ENCODE measurements at places on chromosomes 4 and X.

DNA sequence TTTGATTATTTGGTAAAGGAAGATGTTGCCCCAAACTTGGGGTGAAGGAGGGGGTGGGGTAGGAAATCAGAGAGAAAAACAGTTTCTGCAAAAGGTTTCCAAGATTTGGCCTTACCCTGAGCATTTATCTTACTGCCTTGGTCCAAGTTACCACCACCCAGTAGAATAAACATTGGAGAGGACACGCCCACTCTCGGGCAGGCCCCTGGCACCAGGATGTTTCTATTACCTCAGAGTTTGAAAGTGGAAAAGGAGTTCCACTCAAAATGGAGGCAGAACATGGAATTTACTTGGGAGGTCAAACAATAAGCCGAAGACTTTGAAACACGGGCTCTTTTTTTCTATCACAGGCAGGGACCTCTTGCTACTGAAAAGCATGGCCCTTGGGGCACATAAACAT, 113.7 kb downstream of the CHRNA9 start:
- no peak for DNase-seq

GRCh38 chrX:11758400-11759171, 549 bp downstream of the MSL3 start:
- DNase-seq, result peak; percentile 92

DNA sequence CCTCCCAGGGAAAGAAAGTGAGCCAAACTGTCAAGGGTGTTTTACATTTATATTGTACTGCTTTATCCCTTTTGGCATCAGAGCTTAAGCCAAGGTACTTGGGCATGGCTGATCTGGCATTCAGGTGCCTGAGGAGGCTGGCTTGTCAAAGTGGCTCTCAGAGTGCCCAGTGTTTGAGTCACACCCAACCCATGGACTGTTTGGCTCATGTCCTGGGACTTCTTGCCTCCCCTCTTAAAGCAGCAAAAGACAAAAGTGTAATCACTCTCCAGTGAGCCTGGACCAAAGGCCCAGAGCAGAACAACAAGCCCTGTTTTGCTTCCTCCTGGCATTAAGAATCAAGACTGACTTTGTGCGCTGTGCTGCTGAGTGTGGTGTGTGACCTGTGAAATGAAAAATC, 311.7 kb upstream of the TAPT1 start:
- no peak for DNase-seq

GRCh38 chr4:186765673-186766546, 42.3 kb upstream of the FAT1 start:
- no peak for DNase-seq

DNA sequence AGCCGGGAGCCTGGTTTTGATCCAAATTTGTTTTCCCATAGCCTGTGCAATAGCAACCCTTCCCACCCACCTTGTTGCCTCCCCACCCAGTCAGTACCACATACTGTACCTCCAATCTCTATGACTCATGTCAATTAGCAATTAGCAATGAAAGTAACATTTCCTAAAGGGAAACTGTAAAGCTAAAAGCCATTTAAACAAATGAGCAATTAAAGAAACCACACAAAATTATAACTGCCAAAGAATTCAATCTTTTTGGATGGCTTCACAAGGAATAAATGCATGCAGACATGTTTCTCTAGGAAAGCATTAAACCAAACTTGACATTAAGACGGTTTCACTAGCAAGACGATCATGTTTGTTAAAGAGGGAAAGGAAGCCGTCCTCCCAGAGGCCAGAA, 169.0 kb upstream of the MAP3K15 start:
- no peak for DNase-seq

DNA sequence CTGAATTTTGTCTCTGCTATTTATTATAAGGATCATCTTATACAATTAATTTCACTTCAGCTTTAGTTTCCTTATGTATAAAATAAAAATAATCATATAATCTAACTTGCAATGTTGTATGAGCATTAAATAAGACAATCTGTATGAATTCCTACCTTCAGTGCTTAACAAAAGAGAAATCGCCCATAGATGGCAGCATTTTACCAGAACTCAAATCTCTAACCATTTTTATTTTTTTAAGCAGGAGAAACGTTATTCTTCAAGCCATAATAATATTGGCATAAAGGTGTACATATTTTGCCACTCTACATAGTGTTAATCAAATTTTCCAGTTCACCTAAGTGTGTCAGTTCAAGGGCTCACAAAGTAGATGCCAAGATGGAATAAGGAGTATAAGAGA, 78.8 kb downstream of the TMEM47 start:
- DNase-seq, result no peak

GRCh38 chr4:168815379-168816345, 194.4 kb downstream of the CBR4 start:
- DNase-seq, result no peak

GRCh38 chr4:156838761-156839160, 132.8 kb downstream of the PDGFC start:
- no peak for DNase-seq

DNA sequence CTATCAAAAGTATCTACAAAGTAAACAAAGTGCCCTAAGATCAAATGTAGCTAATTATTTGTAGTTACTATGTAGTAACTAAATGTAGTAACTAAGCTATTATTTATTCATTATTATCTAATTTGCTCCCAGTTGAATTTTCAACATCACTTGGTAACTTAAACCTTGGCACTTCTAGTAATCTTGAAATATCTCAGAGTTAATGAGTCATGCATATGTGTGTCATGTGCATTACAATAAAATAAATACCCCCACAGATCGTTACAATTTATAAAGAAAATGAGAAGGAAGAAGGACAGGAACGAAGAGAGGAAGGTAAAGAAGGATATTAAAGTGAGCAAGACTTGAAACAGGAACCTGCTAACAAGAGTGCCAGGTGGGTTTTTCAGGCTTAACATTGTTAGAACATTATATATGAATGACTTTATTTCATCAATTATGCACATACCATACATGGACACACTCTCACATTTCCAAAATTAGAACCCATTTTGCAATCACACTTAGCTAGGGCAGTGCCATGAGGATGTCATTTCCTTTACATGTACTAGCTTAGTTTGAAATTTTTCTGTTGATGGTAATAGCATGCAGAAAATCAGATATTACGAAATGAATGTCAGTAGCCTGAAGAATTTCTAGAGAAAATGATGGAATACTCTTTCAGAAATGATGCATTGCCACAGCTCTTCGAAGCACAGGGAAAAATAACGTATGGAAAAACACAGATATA, 1670.4 kb upstream of the AGA start:
- no peak for DNase-seq

DNA sequence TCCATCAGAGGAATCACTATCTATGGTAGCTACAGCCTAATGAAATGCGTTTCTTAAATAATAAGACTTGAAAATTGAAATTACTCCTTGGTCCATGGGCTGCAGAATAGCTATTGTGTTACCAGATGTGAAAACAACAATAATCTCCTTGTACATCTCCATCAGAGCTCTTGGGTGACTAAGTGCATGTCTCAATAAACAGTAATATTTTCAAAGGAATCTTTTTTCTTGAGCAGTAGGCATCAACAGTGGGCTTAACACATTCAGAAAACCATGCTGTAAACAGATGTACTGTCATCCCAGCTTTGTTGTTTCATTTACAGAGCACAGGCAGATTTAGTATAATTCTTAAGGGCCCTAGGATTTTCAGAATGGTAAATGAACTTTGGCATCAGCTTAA, 67.3 kb downstream of the GLUD2 start:
- DNase-seq, result no peak

DNA sequence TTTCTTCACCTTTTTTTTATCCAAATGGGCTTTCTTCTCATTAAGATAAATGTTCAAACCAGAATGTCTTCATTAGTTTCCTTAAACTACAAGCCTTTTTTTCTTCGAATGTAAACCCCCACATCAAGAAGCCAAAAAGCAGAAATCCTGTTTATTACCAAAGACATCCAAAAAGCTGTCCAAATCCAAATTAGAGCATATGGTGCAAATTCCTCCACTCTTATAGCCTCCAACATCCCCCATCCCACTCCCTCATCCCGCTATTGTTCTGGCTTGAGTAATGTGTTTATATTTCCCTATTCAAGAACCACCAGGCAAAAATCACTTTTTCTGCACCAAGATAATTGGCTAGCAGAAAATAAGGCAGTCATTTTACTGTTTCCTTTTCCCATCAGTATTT, 315.1 kb upstream of the ADGRL3 start:
- DNase-seq, result no peak

- DNase-seq, result no peak
These were observed 412.1 kb upstream of the GRIA3 start for GRCh38 chrX:122771933-122772332.

- DNase-seq, result no peak
These were observed 181.4 kb upstream of the NEIL3 start for GRCh38 chr4:177128306-177128705.

DNA sequence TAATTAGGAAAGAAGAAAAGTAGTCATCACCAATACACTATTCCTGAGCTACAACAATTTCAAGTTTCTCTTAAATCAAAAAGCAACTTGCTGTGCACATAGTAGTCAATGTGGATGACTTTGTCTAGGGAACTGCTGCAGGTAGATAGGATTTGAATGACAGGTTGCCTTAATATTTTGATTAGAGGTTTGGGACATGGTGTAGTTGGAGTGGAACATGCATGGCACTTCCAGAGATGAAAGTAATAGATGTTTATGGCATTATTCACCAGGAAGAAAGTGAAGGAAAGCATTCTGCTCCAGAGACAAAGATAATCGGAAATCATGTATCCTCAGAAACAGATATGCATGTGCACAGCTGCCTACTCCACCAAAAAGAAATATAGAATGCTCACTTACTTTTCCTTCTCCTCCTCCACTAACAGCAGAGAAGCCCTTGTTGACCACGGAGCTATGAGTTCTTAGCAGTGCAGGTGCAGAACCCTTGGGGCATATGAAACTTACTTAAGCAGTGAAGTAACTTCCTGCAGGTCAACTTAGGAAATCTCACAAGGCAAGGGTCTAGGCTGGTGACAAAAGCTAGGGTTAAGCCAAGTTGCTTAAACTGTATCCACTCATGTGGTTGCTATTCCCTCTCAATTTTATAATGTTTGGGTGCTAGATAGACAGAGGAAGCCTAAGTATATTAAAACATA, 390.8 kb downstream of the HNRNPD start:
- DNase-seq, result no peak

- no peak for DNase-seq
These were observed 135.0 kb upstream of the SCML1 start for GRCh38 chrX:17602245-17602644.

GRCh38 chrX:21840193-21840545, 752 bp downstream of the MBTPS2 start:
- DNase-seq, result no peak

- no peak for DNase-seq
These were observed 4.7 kb downstream of the SLIT2 start for GRCh38 chr4:20256381-20256881.

- DNase-seq, result no peak
These were observed 512 bp upstream of the ANTXR2 start for GRCh38 chr4:80073473-80074008.

GRCh38 chrX:102345916-102346315, 93.9 kb downstream of the NXF2B start:
- peak; percentile 85 for DNase-seq

GRCh38 chr4:178811356-178811755, 1369.1 kb upstream of the AGA start:
- DNase-seq, result no peak

- no peak for DNase-seq
These were observed 88.1 kb upstream of the PLAC1 start for GRCh38 chrX:134746410-134746785.

DNA sequence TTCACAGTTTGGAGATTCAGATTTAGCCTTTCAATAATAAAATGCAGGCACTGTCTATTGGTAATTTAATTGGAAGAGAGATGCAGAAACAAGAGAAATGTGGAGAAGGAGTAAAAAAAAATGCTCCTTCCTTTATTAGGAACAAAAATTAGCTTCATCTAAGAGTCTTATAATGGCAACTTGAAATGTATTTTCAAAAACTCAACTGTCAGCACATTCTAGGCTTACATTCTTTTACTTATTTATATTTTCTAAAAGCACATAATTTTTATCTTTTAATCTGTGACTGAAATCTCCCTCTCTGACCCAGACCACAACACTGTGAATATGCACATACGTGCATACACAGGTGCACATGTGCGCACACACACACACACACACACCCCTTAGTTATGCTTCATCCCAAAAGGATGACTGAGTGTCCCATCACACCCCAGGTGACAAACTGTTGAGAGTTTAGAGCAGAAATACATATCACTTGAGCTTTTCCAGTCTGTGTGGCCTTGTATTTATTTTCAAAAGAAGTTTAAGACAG, 29.7 kb downstream of the NR3C2 start:
- no peak for DNase-seq

GRCh38 chr4:94634271-94634670, 123.5 kb upstream of the BMPR1B start:
- DNase-seq, result no peak

- peak; percentile 76 for DNase-seq
These were observed 29.2 kb downstream of the HTT-AS start for GRCh38 chr4:3044870-3045819.

DNA sequence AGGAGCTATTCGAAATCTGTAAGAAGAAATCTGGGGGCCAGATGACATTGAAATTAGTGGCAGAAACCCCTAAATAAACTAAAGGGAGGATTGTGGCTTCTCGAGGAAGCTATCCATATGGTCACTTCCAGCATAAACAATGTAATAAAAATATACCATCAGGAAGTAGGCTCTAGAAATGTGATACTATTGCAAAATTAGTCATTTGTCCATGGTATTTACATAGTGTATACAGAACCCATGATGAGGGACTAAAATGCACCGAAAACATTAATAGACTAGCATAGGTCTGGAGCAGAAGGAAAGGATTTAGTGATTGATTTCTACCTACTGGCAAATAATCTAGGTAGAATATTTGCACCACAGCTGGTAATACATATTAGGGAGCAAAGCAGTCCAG, 1344.0 kb downstream of the FSTL5 start:
- no peak for DNase-seq

- no peak for DNase-seq
These were observed 224.4 kb downstream of the LDB2 start for GRCh38 chr4:16674082-16674481.

- DNase-seq, result no peak
These were observed 612 bp downstream of the CPLX1 start for GRCh38 chr4:825063-825970.

DNA sequence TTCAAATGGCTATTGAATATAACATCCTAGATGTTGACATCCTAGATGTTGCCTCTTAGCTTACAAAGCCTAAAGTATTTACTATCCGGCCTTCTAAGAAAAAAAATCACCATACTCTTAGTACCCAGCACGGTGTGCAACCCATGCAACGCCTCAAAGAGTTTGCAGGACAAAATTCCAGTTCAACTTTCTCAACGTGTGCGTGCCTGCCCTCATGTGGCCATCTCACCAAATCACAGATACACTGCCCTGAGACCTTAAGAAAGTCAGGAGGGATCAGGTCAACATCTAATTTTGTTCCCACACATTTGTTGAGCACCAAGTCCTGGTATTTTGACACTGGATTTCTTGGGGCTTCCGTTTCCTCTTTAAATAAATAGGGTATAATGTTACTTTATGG, 68.3 kb downstream of the CRMP1 start:
- no peak for DNase-seq

- no peak for DNase-seq
These were observed 229.2 kb upstream of the ARSJ start for GRCh38 chr4:114208574-114209151.

GRCh38 chr4:2449051-2449450, 19.9 kb upstream of the RNF4 start:
- no peak for DNase-seq
